Effector memory CD4-positive, alpha-beta T cell (primary cell): ENCODE measurements at places on chromosomes 4 and X.

DNA sequence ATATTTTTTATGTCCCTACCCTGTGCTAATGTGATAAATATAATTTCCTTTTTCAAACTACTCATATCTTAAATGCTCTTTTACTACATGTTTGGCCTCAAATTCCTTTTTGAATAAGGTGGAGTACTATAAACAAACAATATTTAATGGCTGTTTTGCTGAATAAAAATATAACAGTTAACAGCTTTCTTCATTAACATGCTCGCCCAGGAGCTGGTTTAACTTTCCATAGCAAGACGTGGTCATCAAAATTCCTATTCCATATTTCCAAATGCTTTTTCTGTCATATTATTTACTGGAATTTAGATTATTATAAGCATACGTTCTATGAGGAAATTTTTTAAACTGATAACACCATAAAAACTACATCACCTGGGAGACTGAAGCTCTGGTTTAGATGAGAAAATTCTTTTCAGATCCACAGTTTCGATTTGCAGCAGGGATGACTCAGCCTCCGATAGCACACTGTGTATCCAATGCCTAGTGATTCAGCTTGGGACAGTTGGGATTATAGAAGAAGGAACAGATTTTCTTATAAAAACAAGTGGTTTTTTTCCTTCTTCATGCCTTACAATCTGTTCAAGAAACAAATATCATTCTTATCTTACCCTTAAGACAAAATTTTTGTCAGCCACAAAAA, 129.1 kb downstream of the FBXO8 start:
- no peak for DNase-seq

GRCh38 chr4:89257376-89257775, 50.2 kb downstream of the GPRIN3 start:
- DNase-seq, result no peak

DNA sequence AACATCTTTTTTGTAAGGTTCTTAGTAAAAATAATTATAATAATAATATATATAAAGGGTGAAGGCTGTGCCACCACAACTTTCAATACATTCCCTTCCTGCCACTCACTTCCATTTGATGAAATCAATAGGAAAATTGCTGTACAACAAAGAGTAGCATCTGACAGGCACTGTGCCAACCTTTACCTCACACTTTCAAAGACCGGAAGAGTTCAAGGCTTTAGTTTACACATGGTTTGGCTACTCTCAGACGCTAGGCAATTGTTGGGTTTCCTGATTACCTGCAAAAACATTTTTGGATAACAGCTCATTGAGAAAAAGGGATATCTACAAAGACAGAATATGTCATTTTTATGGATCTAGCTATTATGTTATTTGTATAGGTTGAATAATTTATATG, 5.5 kb upstream of the ING2 start:
- DNase-seq, result no peak

DNA sequence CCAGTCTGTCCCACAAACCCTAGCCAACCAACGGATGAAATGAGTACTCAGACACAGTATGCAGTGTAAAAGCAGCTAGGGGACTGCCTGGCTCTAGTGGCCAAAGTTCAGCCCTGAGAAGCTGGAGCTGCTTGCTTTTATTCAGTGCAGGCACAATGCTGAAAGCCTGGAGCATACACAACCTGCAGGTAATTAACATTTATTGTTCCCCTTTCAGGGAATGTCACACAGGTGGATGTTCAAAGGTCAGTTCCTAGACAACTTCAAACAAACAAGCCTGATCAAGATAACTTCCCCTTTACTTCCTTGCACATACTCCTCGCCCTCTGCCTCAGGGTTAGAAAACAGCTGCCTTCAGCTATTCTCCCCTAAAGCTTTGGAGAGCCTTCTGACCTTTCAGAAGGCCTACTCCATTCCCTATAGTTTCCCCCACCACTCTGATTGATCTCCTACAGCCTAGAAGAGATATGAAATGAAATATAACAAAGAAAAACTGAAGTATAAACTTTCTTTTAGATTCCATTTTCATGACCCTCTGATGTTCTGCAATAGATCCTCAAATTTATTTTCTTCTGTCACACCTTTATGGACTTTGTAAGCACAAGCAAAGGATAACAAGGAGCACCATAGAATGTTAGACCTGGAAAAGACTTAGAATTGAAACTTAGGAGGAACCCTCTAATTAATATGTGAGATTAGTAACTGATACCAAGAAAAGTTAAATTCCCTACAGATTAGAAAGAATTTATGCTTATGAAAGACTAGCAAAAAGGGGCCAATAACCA, 6.8 kb upstream of the DCAF8L1 start:
- DNase-seq, result no peak

DNA sequence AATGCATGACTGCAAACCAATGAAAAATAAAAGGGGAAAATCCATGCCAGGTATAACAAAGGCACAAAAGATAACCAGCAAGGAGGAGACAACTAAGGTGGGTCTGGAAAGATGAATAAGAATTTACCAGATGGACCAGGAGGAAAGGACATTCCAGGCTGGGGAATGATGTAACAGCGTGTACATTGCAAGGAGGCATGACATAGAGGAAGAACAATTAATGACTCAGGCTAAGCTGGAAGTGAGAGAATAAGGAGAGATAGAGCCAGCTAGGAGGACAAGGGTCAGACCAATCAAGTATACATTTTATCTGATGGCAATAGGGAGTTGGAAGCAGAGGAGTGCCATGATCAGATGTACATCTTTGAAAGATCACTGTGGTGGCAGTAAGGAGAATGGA, 57.0 kb downstream of the MTMR8 start:
- DNase-seq, result no peak

DNA sequence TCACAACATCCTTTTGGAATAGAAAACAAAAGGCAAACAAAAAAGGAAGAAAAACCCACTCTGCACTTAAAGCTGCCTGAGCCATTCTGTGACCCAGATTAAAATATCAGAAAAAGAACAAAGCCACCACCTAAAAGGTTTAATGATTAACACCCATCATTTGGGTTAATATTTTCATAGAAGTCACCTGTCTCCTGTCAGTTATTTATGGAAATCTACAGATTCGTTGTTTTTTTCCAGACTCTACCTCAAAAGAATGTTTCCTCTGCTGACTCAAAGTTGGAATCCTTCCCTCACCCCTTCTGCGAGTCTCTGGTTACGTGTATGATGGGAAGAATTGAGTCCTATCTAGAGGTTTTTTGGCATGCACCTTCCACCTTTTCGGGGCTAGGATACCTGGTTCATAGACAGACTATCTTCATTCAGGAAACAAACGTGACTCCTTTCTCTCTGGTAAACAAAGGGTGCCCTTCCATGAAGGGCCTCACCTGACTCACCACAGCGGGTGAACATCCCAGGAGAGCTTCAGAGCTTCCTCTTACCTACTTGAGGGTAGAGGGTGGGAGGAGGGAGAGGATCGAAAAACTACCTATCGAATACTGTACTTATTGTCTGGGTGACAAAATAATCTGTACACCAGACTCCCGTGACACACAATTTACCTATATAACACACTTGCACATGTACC, 19.6 kb upstream of the CA5B start:
- no peak for DNase-seq

GRCh38 chr4:157572951-157573350, 352.4 kb downstream of the GRIA2 start:
- no peak for DNase-seq

- no peak for DNase-seq
Observed at GRCh38 chr4:150461957-150462356, 120.0 kb upstream of the MAB21L2 start.

DNA sequence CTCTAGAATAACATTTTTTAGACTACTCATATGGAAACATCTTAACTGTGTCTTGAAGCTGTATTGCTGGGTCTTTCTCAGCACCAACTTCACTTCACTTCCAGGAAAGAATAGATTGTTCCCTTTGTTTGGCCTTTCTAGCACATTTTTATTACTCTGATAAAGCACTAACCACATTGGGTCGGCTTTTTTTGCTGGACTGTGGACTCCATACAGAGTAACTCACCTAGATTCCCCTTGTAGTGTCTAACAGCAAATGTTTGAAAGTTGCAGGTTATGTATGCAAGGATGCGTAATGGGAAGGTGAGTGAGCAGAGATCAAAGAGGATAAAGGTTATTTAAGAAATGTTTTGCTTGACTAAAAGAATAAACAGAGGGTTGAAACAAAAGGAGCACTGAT, 101.2 kb downstream of the MMRN1 start:
- DNase-seq, result no peak

DNA sequence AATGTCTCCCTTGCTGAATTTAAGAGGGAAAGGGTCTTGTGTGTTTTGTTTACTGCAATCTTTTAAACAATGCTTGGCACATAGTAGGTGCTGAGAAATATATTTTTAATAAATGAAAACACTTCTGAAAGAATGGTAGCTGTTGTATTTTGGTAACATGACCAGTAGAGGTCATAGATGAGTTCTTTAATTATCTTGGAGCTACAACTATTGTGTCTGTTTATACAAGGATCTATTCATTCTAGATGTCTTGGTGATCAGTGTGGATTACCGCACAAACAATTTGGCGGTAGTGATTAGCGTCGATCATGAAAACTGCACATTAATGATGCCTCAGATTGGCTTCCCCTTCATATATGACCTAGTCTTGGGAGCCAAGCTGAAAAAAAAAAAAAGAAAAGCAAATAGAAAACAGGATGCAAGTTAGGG, 21.4 kb upstream of the SCRG1 start:
- DNase-seq, result no peak

DNA sequence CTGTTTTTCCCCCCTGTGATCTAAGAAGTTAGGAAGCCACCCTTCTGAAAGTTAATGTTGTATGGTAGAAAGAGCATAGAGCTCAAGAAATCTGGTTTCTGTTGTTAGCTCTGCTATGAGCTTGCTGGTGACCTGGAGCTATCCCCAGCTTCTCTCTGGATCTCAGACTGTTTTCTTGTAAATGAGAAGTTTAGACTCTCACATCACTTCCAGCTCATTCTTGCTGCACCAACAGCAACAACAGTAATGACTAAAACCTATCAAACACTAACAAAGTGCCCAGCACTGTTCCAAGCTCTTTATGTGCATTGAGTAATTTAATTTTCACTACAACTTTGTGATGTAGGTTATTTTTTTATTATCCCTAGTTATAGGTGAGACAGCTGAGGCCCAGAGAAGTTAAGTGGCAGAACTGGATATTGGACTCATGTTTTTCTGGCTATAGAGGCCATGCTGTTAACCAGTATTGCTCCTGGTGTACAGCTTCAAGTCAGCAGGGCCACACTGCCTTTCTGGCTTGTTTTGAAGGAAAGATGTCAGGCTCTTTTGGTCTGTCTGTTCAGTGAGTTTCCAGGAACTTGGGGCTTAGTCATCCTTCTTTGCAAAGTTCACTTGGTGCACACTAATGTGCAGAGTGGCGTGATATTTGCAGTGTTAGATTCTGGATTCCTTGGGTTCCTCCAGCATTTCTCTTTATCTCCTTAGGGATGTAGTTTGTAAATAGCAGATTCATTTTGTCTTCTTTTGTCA, 27.8 kb upstream of the TMEM164 start:
- DNase-seq, result no peak

DNA sequence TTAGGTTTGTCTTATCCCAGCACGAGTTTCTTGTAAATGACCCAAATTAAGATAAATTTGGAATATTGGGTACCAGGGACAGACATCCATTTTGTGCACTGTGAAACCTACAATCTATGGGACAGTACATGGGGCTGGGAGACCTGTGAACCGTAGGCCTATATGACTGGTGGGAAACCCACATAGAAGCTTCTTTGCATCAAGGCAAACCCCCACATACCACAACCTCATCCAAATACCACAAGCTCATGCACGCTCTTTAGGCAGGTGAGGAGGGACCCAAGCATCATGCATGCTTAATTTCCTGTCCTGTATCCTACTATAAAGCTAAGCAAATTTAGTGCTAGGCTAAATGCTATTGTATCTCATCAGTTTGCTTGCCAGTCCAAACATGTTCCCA, 47.8 kb downstream of the NIPAL1 start:
- DNase-seq, result no peak

DNA sequence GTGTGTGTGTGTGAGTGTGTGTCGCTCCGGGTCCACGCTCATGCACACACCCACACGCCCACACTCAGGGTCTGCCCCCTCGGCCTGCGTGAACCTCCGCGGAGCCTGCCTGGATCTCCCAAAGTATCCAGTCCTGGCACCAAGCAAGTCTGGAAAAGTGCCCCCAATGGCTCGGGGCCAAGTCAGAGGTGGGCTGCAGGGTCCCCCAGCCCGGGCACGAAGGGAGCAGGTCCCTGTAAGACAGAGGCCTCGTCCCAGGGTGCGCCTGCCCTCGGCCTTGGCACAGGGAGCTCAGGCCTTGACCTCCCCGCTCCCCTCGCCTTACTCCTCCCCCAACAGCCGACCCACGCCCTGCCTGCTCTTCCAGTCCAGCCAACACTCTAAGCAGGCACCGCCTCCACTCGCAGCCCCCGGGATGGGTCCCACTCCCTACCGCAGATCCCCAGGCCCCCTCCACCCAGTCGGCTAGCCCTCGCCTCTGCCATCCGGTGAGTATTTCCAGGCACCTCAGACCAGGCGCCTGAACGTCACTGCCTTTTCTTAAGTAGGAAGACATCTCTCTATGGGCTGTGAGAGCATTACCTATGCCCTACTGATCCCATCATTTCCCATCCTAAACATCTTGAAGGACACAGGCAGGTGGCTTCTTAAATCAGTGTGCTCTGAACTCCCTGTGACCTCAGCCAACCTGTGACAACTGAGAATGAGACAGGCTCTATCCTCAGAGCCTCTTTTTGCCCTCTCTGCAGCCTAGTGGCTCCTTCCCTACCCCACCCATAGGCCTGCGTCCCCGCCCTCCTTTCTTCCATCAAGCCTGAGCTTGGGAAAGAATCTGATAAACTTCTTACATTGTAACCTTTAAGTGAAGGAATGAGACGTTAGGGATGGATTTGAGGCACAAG, 704 bp downstream of the FAM114A1 start:
- no peak for DNase-seq

- peak; percentile 53 for DNase-seq
Observed at GRCh38 chr4:70704215-70704930, 16.0 kb downstream of the UTP3 start.

- DNase-seq, result no peak
Observed at GRCh38 chr4:31045724-31046318, 325.7 kb downstream of the PCDH7 start.

DNA sequence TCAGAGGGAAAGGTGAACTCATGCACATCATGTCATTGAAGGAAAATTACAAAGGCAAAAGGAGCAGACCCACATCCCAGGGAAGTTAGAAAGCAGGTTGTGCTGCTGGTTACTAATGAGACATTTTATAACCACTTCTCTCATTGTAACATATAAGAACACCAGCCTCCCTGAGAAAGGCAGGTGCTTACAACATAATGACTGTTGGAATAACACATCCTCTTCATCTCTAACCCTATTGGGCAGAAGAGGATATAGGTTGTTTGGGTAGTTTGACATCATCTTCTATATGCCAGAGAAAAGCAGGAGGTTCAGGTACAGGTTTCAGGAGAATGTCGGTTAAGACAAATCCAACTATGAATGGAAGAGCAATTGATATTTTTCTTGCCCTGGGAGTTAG, 77.6 kb downstream of the MAOA start:
- DNase-seq, result no peak

- no peak for DNase-seq
Observed at GRCh38 chr4:5465956-5466355, 242.4 kb downstream of the EVC2 start.
